ENCODE measurements at places on chromosomes 2 and 18.

DNA sequence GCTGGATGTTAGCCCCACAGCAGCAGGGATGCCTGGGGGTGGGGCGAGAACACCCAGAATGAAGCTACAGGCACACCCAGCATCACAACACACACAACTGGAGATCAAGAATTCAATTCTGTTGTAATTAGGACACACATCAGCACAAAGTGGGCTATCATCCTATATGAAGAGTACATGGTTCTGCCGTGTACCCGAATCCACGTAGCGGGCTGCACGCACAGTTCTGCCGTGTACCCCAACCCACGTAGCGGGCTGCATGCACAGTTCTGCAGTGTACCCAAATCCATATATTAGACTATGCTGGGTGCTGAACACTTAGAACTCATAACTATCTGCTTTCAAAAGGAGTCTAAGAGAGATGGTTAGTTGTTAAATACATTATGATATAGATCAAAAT lies 86.5 kb downstream of the EIPR1 start:
- no peak for DNase-seq

- no peak for DNase-seq
These were observed 8.2 kb downstream of the SMARCAL1 start for GRCh38 chr2:216420367-216421101.

DNA sequence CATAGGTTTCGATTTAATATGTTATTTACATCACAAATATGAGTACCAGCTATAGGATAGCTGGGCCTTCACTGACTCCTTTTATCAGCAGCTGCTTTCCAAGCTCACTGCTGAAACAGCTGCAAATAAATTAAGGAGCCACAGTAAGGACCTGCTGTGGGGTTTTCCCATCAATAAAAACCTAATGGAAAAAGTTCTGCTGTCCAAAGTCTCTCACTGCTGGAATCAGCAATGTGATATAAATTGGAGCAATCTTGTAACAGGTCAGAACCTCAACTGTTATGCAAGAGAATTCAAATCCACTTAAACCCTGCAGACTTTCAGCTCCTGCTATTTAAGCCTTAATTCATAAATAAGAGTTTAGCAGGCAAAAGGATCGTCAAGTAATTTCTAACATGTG lies 61.3 kb downstream of the NEB start:
- no peak for DNase-seq

DNA sequence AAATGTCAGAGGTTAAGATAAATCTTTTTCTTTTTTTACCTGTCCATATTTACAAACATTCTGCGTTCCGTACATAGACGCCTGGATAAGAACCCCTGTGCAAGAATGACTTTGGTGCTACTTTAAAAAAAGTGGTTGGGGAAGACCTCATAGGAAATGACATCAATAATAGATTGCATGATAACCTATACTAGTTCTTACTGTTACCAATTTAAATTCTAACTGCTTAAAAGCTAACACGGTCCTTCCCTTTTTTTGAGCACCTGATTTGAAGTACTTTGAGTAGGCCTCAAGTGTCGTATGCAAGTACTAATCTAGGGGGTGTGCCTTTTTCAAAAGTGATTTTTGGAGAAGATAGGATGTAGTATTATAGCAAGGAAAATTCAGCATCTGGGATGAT lies 2.1 kb downstream of the SLC39A10 start:
- no peak for DNase-seq

GRCh38 chr2:220117025-220117424 lies 489.6 kb downstream of the SLC4A3 start:
- DNase-seq = peak; percentile 76

- no peak for DNase-seq
These were observed 1086.8 kb upstream of the PIK3C3 start for GRCh38 chr18:40868110-40868858.

DNA sequence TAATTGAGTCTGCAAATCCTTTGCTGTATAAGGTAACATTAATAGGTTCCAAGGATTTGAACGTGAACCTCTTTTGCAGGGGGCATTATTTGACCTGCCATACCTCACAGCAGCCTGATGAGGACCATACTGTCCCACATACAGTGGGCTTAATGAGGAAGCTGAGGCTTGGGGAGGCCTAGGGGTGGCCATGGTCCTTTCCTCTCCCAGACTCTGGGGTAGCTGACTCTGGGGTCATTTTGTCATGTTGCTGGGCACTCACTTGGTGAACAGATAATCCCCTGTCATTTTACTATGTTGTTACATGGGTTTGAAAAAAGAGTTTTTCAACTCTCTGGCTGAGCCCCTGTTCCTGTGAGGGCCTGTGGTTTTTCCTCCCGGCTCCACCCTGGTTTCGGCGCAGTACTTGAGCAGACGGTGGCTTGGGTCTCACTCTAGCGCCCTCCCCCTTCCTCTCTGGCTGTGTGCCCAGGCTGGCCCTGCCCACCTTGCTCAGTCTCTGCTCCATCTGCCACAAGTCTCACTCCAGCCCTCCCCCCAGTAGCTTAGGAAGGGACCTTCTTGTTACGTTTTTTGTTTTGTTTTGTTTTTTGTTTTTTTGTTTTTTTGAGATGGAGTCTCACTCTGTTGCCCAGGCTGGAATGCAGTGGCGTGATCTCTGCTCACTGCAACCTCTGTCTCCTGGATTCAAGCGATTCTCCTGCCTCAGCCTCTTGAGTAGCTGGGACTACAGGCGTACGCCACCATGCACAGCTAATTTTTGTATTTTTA lies 21.0 kb downstream of the INPP4A start:
- peak; percentile 91 for DNase-seq

GRCh38 chr2:223101340-223102039 lies 49.5 kb downstream of the KCNE4 start:
- DNase-seq = no peak

GRCh38 chr2:70514612-70515055 lies 39.0 kb downstream of the TGFA start:
- peak; percentile 96 for DNase-seq

GRCh38 chr2:234679301-234679740 lies 182.4 kb upstream of the ARL4C start:
- no peak for DNase-seq
